ENCODE measurements at places on chromosomes 12 and 14.

GRCh38 chr12:113060336-113060960, 3.9 kb downstream of the DTX1 start:
- no peak for DNase-seq

GRCh38 chr12:127987199-127987901, 279.6 kb upstream of the TMEM132C start:
- no peak for DNase-seq

DNA sequence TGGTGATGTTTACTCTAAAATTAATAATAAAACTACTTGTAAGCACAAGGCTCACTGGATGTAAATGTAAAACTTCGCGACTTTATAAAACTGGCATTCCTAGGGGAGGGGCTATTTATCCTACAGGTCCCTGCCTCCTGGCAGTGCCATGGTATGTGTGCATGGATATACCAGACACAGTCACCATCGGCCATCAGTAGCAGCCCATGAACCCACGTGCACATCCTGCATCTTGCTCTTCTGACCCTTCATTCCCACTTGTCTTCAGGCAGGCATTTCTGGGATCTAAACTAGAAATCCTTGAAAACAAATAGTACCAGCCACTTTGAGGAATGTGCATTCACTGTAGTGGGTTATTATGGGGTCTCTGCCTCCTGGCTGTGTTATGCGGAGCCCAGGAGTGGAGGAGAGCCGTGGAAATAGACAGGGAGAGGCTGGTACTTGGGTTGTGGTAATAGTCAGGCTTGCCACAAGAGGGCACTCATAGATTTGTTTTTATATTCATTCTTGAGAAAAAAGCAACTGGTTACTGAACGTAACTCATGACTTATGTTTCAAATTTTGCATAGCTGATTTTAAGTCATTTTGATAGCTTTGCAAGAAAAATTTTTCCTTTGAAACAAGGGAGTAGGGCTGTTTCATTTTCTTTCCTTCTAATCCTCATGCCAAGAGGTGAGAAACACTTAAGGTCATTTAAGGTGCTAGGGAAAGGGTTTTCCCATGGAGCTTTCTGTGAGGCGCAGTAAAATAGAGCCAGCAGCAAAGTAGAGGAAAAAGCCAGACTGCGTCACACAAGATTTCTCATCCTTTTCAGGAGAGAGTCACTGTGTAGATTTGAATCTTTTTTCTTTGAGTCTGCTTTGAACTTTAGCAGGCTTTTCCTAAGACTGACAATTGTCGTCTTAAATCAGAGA, 17.4 kb upstream of the GALNT16 start:
- peak; percentile 86 for DNase-seq

DNA sequence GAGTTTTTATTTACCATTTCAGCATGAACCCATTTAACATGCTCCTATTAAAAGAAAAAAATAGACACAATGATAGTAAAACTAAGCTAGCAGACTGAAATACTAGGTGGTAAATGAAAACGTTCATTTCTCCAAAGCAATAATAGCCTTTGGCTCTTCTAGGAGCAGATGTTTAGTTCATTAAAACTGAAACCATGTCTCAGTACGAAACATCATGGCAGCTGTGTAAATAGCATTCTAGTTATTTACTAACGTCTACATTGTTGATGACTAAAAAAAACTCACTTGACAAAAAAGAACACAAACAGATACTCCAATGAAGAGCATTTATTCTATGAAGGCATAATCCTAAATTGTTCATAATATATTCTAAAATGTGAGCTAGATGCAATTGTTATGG, 17.9 kb downstream of the RECQL start:
- no peak for DNase-seq

DNA sequence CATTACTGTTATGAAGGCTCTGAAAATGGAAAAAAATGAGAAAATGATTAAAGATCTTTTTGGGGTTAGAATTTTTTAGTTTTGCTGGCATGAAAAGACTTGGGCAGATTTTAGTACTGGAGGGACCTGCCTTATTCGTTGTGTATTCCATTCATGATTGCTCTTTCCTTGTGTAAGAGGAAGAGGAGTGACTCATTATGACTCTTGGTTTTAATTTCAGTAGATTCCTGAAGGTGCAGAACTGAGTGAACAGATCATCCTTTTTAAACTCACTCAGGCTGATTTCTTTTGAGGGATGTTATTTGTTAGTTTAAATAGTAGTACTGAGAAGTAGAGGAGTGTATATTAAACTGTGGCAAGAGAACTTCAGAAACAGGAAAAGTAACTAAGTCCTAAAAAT, 41.6 kb downstream of the AKAP6 start:
- DNase-seq, result peak; percentile 85

DNA sequence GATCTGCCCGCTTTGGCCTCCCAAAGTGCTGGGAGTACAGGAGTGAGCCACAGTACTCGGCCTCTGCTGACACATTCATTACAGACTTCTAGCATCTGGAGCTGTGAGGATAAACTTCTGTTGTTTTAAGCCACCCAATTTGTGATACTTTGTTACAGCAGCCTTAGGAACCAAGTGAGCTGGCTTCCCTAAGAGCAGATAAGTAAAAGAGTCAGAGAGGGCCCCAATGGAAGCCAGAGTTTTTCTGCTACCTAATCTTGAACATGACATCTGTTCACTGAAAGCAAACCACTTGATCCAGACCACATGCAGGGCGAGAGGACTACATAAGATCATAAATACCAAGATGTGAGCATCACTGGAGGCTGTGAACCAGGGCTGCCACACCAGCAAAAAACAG, 3.7 kb upstream of the MAPKAPK5 start:
- DNase-seq, result no peak

DNA sequence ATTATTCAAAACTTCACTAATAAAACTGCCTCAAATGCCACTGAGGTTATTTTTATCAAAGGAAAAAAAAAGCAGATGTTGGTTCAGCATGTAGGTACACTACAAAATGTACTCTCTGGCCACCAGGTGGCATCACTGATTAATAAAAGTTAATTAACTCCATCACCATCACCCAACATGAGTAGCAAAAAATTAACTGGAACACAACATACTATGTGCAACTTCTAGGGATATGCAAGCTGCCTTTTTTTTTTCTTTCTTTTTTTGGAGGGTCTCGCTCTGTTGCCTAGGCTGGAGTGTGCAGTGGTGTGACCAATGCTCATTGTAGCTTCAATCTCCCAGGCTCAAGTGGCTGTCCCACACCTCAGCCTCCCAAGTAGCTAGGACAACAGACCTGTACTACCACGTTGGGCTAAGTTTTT, 43.8 kb upstream of the NR2C1 start:
- peak; percentile 86 for DNase-seq

DNA sequence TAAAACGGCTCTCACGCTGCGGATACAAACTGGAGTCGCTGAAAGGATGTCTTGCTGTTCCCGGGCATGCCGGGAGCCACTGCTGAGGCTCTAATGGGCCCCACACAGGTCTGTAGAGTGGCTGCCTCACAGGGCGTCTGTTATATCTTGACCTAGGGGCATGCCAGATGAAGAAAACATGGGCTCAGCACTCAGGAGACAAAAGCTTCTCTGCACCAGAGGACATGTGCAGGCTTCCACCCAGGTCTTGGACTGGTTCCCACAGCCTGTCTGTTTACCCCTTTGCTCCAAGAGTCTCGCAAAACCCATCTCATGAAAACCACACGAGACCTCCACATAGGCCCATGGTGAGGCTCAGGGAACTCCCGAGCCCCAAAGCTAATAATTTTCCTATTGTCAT, 134.2 kb downstream of the RPS29 start:
- DNase-seq, result no peak
